ENCODE measurements at places on chromosomes 12 and 14. TPM values are rescaled to one million over a fixed set of nuclear protein-coding genes. Genes with fewer than 3 reads are reported as not detected.

PRB2 gene
- total RNA-seq = not detected

MORN3 gene
- total RNA-seq = not detected

PZP gene
- not detected for total RNA-seq

PRIM1 gene
- 4.9 TPM for total RNA-seq

OR6C3 gene
- not detected for total RNA-seq

DNA sequence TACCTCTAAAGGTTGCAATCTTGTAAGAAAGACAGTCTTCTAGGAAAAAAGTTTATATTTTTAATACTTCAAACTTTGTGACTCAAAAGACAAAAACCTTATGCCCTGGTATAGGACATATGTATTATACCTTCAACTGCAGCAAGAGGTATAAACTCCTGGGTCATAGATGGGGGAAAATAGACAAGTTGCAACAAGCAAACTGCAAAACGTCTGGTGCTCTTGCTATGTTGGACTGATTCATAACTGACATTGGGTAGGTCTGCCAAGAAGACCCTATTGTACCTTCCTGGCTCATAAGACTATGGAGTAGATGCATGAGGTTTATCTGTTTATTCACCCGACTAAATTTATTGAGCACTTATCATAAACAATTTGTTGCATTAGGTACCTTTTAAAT is 40.9 kb downstream of the BEST3 start:
- H3K27me3 ChIP-seq = no peaks in the 10 kb centered on the region
- H3K4me3 ChIP-seq = no peak overlapping the region
- DNase-seq = no peak
- H3K27ac ChIP-seq = no peak overlapping the region
- no peaks in the 10 kb centered on the region for H3K36me3 ChIP-seq
- H3K4me1 ChIP-seq = no peaks in the 10 kb centered on the region

- H3K4me1 ChIP-seq = no peaks in the 10 kb centered on the region
- no peak overlapping the region for H3K27ac ChIP-seq
- peaks cover 31% of the 10 kb centered on the region for H3K36me3 ChIP-seq
- DNase-seq = no peak
- no peaks in the 10 kb centered on the region for H3K27me3 ChIP-seq
Measured at GRCh38 chr12:103975368-103975767, 9.7 kb downstream of the TDG start.

- H3K27ac ChIP-seq = no peak overlapping the region
- DNase-seq = no peak
- H3K27me3 ChIP-seq = no peaks in the 10 kb centered on the region
- H3K4me1 ChIP-seq = no peaks in the 10 kb centered on the region
- no peaks in the 10 kb centered on the region for H3K36me3 ChIP-seq
Measured at GRCh38 chr12:70730675-70731180, 93.5 kb upstream of the PTPRB start.

- no peak for DNase-seq
- H3K4me3 ChIP-seq = no peak overlapping the region
- no peaks in the 10 kb centered on the region for H3K36me3 ChIP-seq
- H3K27me3 ChIP-seq = no peaks in the 10 kb centered on the region
- H3K4me1 ChIP-seq = no peaks in the 10 kb centered on the region
Measured at GRCh38 chr12:70513426-70513825, 123.8 kb downstream of the PTPRB start.

DNA sequence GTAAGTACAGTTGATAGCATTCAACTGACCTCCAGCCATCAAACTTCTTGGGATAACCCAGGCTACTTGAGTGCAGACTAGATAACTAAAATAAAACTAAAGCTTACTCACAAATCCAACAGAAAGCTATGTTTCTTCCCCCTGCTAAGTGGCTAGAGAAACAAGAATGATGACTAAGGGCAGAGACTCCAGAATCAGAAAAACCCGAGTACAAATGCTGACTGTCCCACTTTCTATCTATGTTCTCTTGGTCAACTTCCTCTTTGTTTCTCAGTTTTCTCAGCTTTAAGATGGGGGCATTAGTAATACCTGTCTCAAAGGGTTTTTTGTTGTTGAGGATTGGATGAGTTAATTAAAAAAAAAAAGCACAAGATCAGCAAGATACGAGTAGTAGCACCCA is 6.1 kb upstream of the NUAK1 start:
- H3K4me3 ChIP-seq = no peak overlapping the region
- no peaks in the 10 kb centered on the region for H3K36me3 ChIP-seq
- no peak for DNase-seq

- no peaks in the 10 kb centered on the region for H3K36me3 ChIP-seq
- H3K4me1 ChIP-seq = peaks cover 5% of the 10 kb centered on the region
- no peaks in the 10 kb centered on the region for H3K27me3 ChIP-seq
Measured at GRCh38 chr12:56121204-56121870, 3.3 kb downstream of the ZC3H10 start.

- no peaks in the 10 kb centered on the region for H3K36me3 ChIP-seq
- no peak overlapping the region for H3K4me3 ChIP-seq
- DNase-seq = no peak
- no peak overlapping the region for H3K27ac ChIP-seq
- H3K27me3 ChIP-seq = no peaks in the 10 kb centered on the region
Measured at GRCh38 chr14:104016873-104017650, 68.4 kb upstream of the ASPG start.

- DNase-seq = no peak
- H3K27me3 ChIP-seq = no peaks in the 10 kb centered on the region
- H3K4me3 ChIP-seq = peak overlapping the region; percentile 89
- H3K27ac ChIP-seq = peak overlapping the region; percentile 98
- H3K36me3 ChIP-seq = peaks cover 12% of the 10 kb centered on the region
Measured at GRCh38 chr12:12723149-12723680, 6.0 kb downstream of the CDKN1B start.

DNA sequence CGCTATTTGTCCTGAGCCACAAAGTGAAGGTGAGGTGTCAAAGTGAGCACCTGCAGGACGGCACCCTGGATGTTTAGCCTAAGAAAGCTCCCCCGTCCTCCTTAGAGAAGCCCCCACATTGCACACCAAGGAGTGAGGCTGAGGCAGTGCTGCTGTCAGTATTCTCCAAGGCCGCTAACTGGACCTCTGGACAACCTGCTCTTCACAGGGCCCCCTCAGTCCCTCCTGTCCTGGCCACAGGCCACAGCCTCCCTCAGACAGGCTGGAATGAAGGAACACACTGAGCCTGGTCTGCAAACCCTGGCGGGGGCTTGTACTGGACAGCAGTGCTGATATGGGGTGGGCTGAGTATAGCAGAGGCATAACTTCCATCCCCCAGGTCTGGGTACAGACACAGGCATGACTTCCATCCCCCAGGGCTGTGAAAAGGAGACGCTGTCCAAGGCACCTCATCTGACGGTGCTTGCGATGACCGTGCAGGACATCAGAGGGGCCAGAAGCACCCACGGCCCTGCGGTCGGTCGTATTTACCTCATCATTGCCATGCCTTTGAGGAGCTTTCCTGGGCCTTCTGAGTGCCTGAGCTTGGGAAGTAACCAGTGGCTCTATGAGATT is 82.4 kb upstream of the DIO3 start:
- DNase-seq = peak; percentile 16
- no peak overlapping the region for H3K27ac ChIP-seq
- H3K4me1 ChIP-seq = no peaks in the 10 kb centered on the region
- H3K27me3 ChIP-seq = no peaks in the 10 kb centered on the region
- H3K36me3 ChIP-seq = no peaks in the 10 kb centered on the region
- H3K4me3 ChIP-seq = no peak overlapping the region

GRCh38 chr12:31737345-31737744 is 8.5 kb upstream of the AMN1 start:
- no peak for DNase-seq
- no peaks in the 10 kb centered on the region for H3K27me3 ChIP-seq
- peaks cover 3% of the 10 kb centered on the region for H3K4me1 ChIP-seq
- H3K27ac ChIP-seq = no peak overlapping the region
- H3K4me3 ChIP-seq = no peak overlapping the region
- no peaks in the 10 kb centered on the region for H3K36me3 ChIP-seq

DNA sequence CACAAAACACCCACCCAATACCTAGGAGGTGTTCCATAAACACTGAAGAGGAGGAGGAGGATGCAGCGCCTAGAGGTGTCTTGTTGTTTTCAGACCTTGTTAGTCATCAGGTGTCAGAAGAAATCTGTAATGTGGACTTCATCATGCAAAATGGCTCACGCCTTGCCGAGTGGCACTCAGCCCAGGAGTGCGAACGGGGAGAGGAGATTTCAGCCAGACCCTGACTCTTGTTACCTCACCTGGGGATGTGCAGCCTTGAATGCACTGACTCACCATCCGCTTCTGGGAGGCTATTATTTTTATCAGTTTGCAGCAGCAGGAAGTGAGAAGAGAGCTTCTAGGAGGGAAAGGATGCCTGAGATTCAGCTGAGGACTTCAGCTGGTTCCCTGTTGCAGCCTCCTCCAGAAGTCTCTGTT is 48.2 kb upstream of the PLXNC1 start:
- H3K27me3 ChIP-seq = no peaks in the 10 kb centered on the region
- H3K27ac ChIP-seq = peak overlapping the region; percentile 58
- H3K4me3 ChIP-seq = no peak overlapping the region
- peak; percentile 73 for DNase-seq
- no peaks in the 10 kb centered on the region for H3K4me1 ChIP-seq

DNA sequence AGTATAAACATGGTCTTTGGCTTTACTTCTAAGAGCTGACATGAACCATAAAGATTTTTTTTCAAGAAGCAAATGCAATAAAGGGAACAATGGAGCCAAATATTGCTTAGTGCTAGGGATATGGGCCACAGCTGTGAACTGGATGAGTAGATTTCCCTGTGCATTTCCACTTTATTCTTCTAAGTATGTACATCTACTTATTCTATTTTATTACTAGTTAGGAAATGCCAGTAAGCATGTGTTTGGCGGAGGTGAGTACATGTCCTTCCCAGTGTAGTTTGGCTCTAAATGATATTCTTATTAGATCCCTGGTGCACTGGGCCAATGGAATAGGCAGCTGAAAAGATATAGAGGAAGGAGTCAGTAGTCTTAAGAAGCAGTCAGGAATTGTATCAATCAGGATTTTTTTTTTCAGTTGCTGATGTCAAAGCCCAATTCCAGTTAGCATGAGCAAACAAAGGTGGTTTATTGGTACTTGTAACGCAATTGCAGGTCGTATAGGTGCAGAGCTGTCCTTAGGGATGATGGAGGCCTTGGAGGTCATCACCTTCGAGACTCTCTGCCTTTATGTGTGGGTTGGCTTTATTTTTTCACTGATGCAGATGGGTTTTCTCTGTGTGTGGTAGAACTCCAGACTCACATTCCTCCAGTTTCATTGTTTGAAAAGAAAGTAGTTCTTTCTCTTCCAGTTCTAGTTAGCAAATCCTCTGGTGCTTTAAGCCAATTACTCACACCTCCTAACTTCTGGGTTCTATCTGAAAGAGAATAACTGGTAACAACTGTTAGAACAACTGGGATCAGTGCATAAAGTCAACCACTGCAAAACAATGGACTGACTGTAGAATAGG is 139.0 kb upstream of the LRIG3 start:
- H3K4me1 ChIP-seq = no peaks in the 10 kb centered on the region
- H3K4me3 ChIP-seq = no peak overlapping the region
- no peaks in the 10 kb centered on the region for H3K36me3 ChIP-seq
- no peaks in the 10 kb centered on the region for H3K27me3 ChIP-seq
- DNase-seq = no peak

- no peak for DNase-seq
- no peaks in the 10 kb centered on the region for H3K4me1 ChIP-seq
- no peaks in the 10 kb centered on the region for H3K36me3 ChIP-seq
- H3K27ac ChIP-seq = no peak overlapping the region
- H3K4me3 ChIP-seq = no peak overlapping the region
Measured at GRCh38 chr12:68805592-68806120, 2.3 kb upstream of the MDM2 start.

- peak; percentile 41 for DNase-seq
- no peak overlapping the region for H3K27ac ChIP-seq
- no peaks in the 10 kb centered on the region for H3K36me3 ChIP-seq
- no peak overlapping the region for H3K4me3 ChIP-seq
- H3K27me3 ChIP-seq = no peaks in the 10 kb centered on the region
Measured at GRCh38 chr12:65156366-65156841, 13.0 kb upstream of the LEMD3 start.

DNA sequence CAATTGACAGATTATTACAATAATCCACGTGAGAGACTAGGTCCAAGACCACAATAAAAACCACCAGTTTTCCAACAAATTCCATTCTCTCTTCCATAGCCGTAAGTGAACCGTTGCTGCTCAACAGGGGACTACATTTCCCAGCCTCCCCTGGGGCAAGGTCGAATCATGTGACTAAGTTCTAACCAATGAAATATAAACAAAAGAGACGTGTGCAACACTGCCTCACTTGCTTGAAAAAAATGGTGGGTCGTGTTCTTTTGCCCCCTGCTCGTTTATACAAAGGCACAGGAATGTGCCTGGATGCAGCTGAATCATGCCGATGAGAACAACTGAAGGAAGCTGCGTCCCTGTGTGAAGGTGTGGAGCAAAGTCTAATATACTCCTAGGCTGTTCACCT is 51.1 kb downstream of the HSPB8 start:
- no peak overlapping the region for H3K4me3 ChIP-seq
- DNase-seq = no peak
- no peak overlapping the region for H3K27ac ChIP-seq

- H3K4me3 ChIP-seq = no peak overlapping the region
- no peak overlapping the region for H3K27ac ChIP-seq
- H3K4me1 ChIP-seq = peaks cover 8% of the 10 kb centered on the region
- no peaks in the 10 kb centered on the region for H3K36me3 ChIP-seq
- H3K27me3 ChIP-seq = no peaks in the 10 kb centered on the region
Measured at GRCh38 chr12:52913431-52913821, 8.6 kb upstream of the KRT8 start.

GRCh38 chr14:101875727-101876554 is 88.4 kb upstream of the DYNC1H1 start:
- no peak for DNase-seq
- H3K4me1 ChIP-seq = peaks cover 26% of the 10 kb centered on the region
- H3K36me3 ChIP-seq = no peaks in the 10 kb centered on the region
- no peaks in the 10 kb centered on the region for H3K27me3 ChIP-seq

DNA sequence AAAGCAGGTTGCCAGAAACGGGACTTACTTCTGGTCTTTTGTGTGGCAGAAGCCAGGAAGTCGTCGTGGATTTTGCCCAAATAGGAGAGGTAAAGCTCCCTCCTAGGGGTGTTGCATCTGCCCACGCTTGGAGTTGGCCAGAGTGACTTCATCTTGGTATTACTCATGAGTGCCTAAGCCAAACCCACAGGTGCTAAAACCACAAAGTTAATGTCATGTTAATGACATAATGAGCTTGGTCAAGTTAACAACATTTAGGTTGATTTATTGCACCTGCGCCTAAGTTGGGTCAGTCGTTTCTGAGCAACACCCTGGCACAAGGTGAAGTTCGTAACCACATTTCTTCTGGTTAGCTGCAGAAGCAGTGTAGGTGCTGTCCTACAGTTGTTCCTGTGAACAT is 225.2 kb downstream of the FUT8 start:
- no peaks in the 10 kb centered on the region for H3K4me1 ChIP-seq
- no peak for DNase-seq
- no peaks in the 10 kb centered on the region for H3K27me3 ChIP-seq
- no peaks in the 10 kb centered on the region for H3K36me3 ChIP-seq
- H3K27ac ChIP-seq = no peak overlapping the region

DNA sequence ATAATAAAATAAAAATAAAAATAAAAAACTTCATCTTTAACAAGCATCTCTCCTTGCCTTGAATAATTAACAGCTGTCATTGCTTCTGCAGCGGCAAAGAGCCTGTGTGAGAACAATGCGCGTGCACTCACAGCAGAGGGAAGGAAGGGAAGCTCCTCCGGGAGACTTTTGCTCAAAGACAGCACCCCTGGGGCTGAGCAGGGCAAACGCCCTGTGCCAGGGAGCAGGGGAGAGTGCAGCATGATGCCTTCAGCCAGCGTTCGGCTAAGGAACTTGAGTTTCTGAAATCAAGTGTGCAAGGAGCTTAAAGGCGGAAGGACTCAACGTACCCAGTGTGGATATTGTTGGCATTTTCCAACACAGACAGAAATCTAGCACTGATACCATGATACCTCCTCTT is 120.5 kb downstream of the RIMBP2 start:
- DNase-seq = no peak
- no peaks in the 10 kb centered on the region for H3K4me1 ChIP-seq
- H3K36me3 ChIP-seq = no peaks in the 10 kb centered on the region
- H3K27ac ChIP-seq = no peak overlapping the region
